ENCODE measurements at places on chromosomes 5 and 9.

DNA sequence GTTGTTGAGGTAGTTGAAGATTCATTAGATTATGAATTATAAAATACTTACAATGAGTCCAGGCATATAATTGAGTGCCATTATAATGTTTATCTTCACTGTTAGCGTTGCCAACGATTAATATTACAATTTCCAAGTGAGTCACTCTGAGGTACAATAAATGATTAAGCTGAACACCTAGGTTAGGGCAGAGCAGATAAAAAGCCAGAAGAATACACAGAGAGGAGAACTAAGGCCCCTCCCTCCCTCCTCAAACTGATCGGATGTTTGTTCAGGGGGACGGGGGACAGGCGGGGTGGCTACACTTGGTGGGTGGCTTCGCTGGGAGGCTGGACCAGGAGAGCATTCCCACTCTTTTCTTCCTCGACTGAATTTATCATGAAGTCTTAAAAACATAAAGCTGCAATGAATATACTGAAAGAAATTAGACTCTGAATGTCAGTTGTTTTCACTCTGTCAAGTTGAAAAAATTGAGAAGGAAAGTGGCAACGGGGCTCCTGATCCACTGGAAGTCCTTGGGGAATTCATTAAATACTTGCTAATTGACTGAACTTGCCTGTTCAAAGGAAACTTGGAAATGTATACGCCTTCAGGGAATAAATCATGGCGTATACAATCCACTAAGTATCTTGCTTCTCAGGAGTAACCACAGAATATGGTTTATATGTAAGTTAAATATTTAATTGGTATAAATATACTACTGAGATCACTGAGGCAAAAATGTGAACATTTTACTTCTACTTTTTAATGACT, 198.1 kb downstream of the TSSK1B start:
- no peak for DNase-seq

- no peak for DNase-seq
Observed at GRCh38 chr5:96629774-96630173, 32.4 kb upstream of the CAST start.

DNA sequence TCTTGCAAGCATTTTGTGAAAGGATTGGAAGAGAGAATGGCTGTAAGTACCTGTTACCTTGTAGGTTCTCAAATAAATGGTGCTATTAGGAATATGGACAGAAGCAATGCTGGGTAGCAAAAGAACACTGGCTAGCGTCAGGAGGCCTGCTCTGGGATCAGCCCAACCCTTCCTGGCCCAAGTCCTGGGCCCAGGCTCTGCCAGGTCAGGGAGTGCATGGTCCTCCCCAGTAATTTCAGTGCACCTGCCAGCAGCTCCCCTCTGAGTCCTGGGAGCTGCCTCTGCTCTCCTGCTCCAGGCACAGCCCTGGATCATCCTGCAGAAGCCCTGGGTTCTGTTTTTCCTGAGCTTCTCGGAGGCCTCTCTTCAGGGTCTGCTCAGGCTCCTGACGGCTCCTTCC, 89.5 kb upstream of the ARAP3 start:
- no peak for DNase-seq

GRCh38 chr9:14212697-14213420, 101.1 kb downstream of the NFIB start:
- no peak for DNase-seq

All from activated CD8-positive, alpha-beta memory T cell treated with anti-CD3 and anti-CD28 coated beads, Interleukin-2, amount 50 U/mL, for 48 hours (primary cell).